ENCODE measurements at places on chromosomes 16 and 17.

GRCh38 chr16:85561248-85562092 lies 51.7 kb upstream of the GSE1 start:
- no peak for DNase-seq

DNA sequence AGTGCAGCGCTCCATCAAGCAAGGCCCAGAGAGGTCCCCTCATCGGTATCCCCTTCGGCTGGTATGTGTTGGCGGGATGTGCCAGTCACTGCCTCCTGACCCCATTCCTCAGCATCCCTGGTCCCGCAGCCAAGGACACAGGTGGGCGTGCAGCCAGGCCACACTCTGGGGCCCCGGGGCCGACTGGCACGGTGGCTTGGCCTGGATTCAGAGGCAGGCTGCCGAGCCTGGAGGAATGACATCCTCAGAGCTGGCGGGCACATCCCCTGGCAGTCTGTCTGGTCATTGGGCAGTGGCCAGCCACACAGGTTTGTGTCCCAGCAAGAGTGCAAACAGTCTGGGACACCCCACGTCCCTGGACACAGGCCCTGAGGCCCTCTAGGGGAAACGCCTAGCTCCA lies 111.1 kb downstream of the SDK2 start:
- DNase-seq = no peak

- DNase-seq = no peak
These were observed 242.9 kb downstream of the FTO start for GRCh38 chr16:53946746-53947386.

- no peak for DNase-seq
These were observed 7.7 kb downstream of the USP6 start for GRCh38 chr17:5123343-5124124.

- no peak for DNase-seq
These were observed 9.9 kb downstream of the RABEP2 start for GRCh38 chr16:28915181-28915580.

- no peak for DNase-seq
These were observed 65.6 kb downstream of the PRKCB start for GRCh38 chr16:23901178-23902033.

DNA sequence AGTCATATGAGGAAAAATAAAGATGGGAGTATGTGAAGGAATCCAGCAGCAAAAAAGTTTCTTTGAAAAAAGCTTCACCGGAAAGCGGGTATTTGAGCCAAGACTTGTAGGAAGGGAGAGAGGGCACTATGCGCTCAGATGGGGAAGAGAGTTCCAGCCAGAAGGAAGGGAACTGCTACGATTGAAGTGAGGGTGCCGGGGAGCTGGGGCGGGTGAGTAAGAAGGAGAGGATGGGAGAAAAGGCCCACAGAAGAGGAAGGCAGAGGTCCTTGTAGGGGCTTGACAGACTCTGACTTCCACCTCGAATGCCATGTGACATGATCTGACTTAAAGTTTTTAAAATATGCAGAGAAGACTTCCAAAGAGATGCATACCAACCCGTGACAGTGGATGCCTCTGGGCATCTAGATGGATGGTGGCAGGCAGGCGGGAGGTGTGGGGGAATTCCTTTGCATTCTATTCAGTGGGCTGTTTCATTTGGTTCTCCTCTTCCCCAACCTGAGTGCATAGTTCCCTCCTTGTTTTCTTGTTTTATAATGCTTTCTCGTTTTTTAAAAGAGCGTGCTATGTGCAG lies 44.9 kb downstream of the CDRT4 start:
- no peak for DNase-seq

GRCh38 chr17:65561452-65562205 lies at the start of gene AXIN2:
Gene AXIN2 (minus strand): TSS chr17:65561648. CDS start chr17:65558620, 3,028 bp downstream.
- DNase-seq = peak; percentile 68

DNA sequence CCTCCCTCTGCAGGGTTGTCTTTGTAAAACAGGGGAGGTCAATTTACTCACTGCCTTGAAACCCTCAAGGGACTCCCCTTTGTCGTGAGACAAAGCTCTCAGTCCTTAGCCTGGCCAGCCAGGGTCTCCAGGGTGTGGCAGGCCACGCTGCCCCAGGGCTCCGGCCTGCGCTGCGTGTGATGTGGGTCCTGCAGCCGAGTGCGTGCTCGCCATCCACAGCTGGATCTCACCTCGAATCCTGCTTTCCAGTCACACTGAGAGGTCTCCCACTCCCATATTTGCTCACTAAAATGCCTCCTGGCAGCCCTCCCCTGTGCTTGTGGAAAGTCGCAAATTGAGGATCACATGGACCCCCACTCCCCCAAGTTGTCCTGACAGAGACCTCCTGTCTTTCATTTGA lies 10.0 kb upstream of the CLEC18C start:
- DNase-seq = no peak

GRCh38 chr17:56983366-56983765 lies 5.4 kb downstream of the SCPEP1 start:
- DNase-seq = no peak

Measured in activated CD8-positive, alpha-beta memory T cell treated with anti-CD3 and anti-CD28 coated beads for 4 hours (primary cell).